ENCODE measurements at places on chromosomes 2 and 18.

DNA sequence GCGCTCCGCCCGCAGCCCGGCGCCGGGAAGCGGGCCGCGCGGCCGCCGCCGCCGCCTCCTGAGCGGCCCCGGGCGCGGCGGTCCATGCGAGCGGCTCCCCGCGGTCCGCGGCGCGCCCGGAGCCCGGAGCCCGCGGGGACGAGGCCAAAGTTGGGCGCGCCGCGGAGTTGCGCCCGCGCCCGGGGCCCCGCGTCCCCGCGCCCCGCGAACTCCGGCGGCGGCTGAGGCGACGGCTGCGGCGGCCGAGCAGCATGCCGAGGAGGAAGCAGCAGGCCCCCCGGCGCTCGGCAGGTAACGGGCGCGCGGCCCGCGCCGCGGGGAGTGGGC is 992 bp downstream of the TSHZ1 start:
- no peak for DNase-seq

DNA sequence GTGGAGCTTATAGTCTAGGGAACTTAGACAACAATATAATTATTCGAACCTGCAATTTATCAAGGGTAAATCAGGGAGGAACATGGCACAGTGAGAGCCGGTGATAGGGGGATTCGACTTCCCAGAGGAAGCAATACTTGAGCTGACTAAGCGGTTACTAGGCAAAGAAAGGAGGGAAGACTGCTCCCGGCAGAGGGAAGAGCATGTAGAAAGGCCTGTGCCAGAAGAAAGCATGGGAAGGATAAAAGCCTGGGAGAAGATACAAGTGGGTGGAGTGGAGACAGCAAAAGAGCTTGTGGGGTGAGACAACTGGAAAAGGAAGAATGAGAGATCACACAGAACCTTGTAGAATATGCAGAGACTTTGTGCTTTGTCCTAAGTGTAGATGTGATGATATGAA is 93.3 kb downstream of the MARCHF4 start:
- DNase-seq = no peak

GRCh38 chr2:23285091-23285800 is 99.7 kb upstream of the KLHL29 start:
- DNase-seq = no peak

- no peak for DNase-seq
Measured at GRCh38 chr2:63866009-63866709, 24.5 kb downstream of the UGP2 start.

DNA sequence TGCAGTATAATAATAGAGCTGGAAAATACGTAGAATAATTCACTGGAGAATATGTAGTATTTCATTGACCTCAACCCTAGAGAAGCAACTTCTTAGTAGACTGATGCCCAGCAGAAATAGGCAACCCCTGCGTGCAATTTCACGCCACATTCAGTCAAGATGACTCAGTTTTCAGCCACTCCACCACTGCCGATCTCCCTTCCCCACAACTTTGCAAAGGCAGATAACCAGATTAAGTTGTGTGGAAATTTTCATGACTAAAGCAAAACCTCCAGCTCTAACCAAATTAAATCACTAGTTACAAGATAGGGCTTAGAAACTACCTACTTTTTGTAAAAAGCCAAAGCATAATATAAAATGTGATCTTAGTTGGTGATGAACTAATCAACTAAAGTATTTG is 63.3 kb upstream of the STK17B start:
- DNase-seq = peak; percentile 60

GRCh38 chr2:190875891-190876290 is 4.7 kb upstream of the GLS start:
- no peak for DNase-seq

DNA sequence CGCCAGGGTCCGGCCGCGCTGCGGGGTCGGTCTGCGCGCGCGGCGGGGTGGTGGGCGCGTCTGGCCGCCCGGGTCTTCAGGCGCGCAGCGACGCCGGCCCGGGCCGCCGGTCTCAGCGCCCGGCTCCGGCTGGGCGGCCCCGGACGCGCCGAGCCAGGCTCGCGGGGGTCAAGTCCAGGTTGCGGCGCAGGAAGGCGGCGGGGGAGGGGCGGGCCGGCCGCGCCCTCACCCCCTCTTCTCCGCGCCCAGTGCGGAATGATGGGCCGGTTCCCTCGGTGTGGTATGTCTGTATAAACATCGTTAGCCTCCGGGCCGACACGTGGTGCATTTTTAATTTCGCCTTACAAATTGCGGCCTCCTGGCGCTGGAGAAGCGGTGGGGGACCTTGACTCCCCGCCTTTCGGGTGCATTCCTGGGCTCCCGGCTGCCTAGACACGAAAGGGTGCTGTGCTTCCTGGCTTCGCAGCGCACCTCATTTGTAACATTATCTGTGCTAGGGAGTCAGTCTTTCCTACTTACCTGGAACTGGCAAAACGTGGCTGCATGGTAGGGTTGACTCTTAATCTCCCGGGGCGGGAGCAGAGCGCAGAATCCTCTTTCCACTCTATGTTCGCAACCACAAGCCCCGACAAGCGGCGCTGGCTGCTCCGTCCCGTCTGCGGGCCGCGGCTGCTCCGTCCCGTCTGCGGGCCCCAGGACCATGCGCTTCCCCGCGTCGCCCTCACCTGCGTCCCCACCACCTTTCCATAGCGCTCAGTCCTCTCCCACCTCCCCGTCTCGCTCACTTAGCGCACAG is 69.0 kb downstream of the CTAGE1 start:
- no peak for DNase-seq

- no peak for DNase-seq
Measured at GRCh38 chr2:197165020-197165419, 145.6 kb downstream of the ANKRD44 start.

GRCh38 chr2:115190459-115190858 is 748.0 kb downstream of the DPP10 start:
- DNase-seq = no peak

GRCh38 chr18:43961722-43962121 is 684.4 kb upstream of the SYT4 start:
- no peak for DNase-seq

GRCh38 chr2:54680397-54681041 is 42.9 kb upstream of the EML6 start:
- DNase-seq = peak; percentile 39

DNA sequence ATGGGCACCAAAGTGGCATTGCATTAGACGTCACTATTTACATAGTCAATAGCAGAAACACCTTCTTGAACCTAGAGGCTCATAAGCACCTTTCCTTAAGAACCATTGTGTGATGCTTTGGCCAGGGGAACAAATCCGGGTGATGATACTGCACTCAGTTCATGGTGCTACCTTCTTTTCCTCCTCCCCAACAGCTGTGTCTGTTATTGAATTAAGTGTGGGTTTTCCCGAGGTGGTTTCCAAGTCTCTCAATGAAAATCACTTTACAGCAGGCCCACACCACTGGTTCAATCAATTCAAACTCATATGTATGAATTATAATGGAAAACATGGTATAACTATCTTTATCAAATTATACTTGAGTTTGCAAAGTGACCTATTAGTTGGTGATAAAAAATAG is 9.3 kb upstream of the EFEMP1 start:
- DNase-seq = no peak

DNA sequence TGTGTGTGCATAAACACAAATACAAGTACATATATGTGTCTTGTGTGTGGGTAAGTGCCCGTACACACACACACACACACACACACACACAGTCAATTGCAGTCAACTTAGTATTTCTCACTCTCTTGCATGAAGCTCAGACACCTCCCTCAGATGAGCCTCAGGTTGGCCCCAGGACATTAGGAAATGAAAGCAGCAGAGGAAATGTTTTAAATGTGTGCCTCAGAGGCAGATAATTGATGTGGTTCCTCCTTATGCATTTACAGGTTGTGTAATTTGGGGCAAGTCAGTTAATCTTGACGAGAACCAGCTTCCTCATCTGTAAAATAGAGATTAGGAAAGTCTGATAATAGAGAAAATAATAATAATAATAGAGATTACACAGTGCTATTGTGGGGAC is 814.0 kb upstream of the ID2 start:
- DNase-seq = no peak

DNA sequence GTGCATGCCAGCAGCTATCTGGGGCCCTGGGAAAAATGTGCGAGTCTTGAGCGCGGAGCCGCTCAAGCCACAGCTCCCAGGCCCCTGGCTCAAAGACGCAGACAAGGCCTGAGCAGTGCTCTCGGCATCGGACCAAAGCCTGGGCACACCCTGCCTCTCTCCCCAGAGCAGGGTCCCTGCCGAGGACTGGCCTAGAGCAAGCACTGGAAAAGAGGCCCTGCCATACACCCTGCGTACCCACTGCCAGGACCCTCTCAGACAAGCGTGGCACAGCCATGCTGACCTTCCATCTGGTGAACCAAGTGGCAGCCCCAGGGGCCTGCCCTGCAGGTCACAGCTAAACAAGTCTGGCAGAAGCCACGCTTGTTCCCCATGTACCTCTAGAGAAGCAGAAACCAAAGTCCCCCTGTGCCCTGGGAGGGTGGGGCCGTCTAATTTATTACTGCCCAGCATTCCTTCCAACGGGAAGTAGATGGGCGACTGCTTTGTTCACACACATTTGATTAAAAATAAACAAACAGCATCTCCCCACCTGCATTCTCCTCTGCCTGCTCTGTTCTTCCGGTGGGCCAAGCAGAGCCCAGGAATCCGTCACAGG is 14.0 kb downstream of the STK25 start:
- no peak for DNase-seq

All from activated T-helper 1 cell treated with anti-CD3 and anti-CD28 coated beads, Interleukin-12 subunit alpha, Interleukin-12 subunit beta, Interleukin-2, Interleukin-4 antibody, amounts not matched to agents 30 ng/mL and 10 ng/mL and 1 ng/mL, durations not matched to agents 14 hours and 24 hours and 36 hours (primary cell).